ENCODE measurements at places on chromosomes 4 and X.

- DNase-seq = no peak
Observed at GRCh38 chr4:72208421-72209075, 176.7 kb downstream of the NPFFR2 start.

- DNase-seq = no peak
Observed at GRCh38 chrX:143633461-143634308, 2.2 kb downstream of the SLITRK4 start.

- no peak for DNase-seq
Observed at GRCh38 chr4:56696056-56696455, 15.0 kb upstream of the HOPX start.

DNA sequence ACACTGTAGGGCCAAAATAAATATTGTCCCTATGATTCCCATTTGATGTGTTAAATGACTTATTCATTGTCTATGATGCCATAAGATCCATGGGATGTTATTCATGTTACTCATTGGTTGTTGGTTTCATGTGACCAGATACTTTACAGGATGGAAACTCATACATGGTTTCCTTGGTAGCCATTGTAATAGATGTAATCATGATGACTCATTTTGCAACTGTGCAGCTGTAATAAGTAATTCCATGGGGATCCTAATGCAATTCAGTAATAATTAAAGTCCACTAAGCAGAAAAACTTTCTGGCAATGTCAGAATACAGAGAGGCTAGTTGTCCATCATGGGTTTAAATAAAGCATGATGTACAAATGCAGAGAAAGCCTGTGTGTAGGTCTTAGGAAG, 389.7 kb upstream of the NR3C2 start:
- DNase-seq = no peak

GRCh38 chrX:31060016-31060415, 11.8 kb downstream of the FTHL17 start:
- DNase-seq = no peak

GRCh38 chr4:55123791-55124190, 1.6 kb downstream of the KDR start:
- no peak for DNase-seq
